ENCODE measurements at places on chromosomes 7 and 10. TPM values are rescaled to one million over a fixed set of nuclear protein-coding genes. Genes with fewer than 3 reads are reported as not detected.

Gene RBP3
- total RNA-seq: not detected

Gene PILRA
- 0.43 TPM for total RNA-seq

Gene IFIT2
- 10.3 TPM for total RNA-seq

Gene MLXIPL
- total RNA-seq: not detected

Gene NPM3
- 63.5 TPM for total RNA-seq

Gene ABCB4
- total RNA-seq: under 0.01 TPM

Gene SP8
- not detected for total RNA-seq

Gene NPY
- not detected for total RNA-seq

Gene TFPI2
- total RNA-seq: 140 TPM

Gene CD36
- total RNA-seq: 4.3 TPM

Gene NUDT13
- 3.2 TPM for total RNA-seq

Gene GPAM
- total RNA-seq: 10.3 TPM

Gene NOS3
- 1.3 TPM for total RNA-seq

Gene ZNF736
- total RNA-seq: 7.4 TPM

Gene VSIR
- 57.4 TPM for total RNA-seq

DNA sequence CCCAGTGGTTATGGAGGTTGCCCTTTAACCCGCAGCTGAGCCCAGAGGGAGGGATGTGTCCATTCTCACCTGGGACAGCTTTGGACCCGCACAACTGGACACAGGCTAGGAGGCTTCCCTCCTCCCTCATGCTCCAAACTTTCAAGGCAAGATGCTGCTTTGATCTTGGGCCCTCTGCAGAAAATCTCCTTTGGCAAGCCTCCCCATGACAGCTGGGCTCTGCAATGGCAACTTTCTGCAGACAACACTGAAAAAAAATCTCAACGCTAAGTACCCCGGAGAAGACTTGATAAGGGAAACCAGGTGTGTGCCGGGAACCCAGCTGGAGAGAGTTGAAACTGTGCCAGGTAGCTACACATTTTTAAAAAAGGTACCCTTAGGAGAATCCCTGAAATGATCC is 610.1 kb downstream of the LRMDA start:
- DNase-seq: no peak

GRCh38 chr7:152872061-152872744 is 112.7 kb downstream of the ACTR3B start:
- no peak for DNase-seq

- DNase-seq: no peak
Measured at GRCh38 chr10:104966563-104967297, 325.6 kb downstream of the SORCS3 start.

DNA sequence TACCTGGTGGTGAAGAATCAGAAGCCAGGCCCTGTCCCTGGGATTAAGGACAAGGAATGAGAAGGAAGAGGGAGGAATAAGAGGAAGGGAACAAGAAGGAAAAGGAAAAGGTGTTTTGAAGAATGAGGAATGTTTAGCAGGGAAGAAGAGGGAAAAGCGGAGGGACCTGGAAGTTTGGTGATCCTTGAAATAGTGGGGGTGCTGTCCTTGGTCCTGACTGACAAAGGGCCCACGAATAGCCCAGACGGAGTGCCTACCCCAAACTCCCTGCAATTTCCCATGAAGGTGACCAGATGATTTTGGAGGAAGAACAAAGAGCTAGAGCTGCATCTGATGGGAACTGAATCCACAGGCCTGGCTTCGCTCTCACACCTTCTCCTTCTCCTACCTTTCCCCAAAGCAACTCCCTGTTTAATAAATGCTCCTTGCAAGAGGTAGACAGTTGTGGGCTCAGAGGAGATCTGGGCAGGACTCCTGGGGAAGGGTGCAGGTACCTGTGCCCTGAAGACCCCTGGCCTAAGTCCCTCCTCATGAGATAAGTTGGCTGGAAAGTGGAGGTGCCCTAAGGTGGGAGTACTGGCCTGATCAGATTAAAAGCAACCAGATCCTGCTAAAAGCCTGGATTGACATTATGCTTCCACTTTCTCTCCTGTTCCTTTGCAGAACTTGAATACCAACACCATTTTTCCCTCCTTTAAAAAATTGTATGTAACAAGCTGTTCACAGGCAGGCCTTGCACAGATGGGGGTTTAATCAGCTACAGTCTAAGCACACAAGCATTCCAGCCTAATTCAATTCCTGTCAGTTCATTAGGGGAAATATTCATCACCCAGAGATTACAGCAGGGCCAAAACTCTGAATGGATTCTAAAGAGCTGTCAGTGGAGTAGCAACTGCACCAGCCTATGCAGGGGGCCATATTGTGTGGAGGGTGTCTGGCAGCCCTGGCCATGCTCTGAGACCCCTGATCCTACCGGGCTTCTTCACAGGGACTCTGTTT is 19.4 kb downstream of the KAZALD1 start:
- peak; percentile 42 for DNase-seq

- peak; percentile 31 for DNase-seq
Measured at GRCh38 chr7:137507096-137507495, 163.6 kb upstream of the PTN start.

DNA sequence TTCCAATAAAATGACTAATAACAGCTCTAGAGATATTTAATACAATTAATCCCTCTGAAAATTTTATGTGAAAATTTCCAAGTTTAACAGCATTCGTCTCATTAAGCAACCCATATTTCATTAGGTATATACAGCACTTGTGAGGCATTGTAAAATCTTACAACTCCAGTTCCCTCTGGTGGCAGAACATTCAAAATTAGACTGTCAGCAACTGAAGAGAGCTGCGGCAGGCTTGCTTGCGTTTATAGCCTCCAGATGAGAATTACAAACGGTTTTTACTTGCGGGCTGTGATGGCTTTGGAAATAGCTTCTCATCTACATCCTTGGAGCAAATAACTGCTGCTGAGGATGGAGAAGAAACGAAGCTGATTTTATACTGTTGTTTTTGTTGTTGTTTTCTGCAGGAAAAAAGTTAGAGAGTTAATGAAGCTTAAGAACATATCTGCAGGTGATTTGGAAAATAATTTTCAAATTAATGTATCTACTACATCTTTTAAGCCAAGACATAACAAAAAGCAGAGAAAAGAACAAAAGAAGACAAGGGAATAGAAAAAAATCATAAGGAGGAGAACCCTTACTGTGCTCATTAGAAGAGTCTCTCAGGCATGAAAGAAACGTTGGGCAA is 171.3 kb downstream of the MAGI2 start:
- peak; percentile 91 for DNase-seq

DNA sequence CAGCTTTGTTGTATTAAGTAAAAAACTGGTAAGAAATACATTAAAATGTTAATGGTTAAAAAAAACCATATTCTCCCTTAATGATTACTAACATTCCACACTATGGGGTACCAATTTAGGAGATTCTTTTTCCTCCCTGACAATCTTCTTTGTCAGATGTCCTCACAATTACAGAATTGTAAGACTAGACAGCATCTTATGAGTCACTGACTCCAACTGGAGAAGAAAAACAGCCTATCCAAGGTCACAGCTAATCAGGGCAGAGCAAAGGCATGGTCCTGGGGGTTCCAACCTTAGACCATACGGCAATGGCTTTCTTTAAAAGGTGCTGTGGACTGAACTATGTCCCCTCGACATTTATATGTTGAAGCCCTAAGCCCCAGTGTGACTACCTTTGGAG is 127.6 kb downstream of the DLG5 start:
- DNase-seq: no peak

- DNase-seq: no peak
Measured at GRCh38 chr7:49125246-49125645, 200.9 kb downstream of the CDC14C start.

DNA sequence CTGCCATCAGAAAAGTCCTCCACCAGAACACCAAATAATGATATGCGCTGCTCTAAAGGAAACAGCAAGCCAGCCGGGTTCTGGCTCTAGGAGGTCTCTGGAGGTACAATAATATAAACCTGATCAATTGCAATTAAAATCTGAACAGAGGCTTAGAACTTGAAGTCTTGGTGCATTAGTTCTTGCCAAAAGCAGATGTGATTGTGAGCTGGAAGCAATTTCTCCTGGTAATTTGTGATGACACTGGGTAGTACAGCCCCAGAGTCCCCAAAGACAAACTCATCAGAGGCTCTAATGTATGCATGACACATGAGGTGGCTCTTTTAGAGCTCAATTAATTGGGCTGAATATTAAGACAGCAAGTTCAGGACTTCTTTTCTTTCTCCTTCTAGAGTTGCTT is 3.3 kb downstream of the ETV1 start:
- DNase-seq: no peak

- DNase-seq: peak; percentile 16
Measured at GRCh38 chr7:144384555-144385245, 18.8 kb downstream of the NOBOX start.

GRCh38 chr7:90958647-90959046 is 305.6 kb upstream of the FZD1 start:
- peak; percentile 66 for DNase-seq

GRCh38 chr10:32237644-32238345 is 109.2 kb downstream of the EPC1 start:
- DNase-seq: no peak

GRCh38 chr7:88826222-88826621 is 30.7 kb upstream of the TEX47 start:
- no peak for DNase-seq

- DNase-seq: no peak
Measured at GRCh38 chr10:119651514-119652360, 557 bp downstream of the BAG3 start.

- DNase-seq: peak; percentile 83
Measured at GRCh38 chr10:33252794-33253203, 81.7 kb downstream of the NRP1 start.

DNA sequence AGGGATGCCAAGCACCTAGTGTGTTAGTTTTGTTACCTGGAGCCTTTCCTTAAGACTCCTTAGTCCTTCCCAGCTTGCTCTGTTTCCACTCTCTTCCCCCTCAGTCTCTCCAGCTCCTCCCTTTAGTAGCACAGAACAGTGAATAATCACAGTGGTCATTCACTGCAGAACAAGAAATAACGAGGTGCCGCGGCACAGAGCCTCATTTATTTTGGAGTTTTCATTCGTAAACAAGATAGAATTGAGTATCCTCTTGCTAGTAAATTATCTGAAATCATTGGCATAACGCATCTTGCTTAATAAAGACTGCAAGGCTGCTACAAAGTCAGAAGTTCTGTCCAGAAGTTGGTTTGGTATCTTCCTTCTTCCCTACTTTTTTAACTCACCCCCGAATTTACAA is 129.3 kb upstream of the LANCL2 start:
- DNase-seq: no peak

DNA sequence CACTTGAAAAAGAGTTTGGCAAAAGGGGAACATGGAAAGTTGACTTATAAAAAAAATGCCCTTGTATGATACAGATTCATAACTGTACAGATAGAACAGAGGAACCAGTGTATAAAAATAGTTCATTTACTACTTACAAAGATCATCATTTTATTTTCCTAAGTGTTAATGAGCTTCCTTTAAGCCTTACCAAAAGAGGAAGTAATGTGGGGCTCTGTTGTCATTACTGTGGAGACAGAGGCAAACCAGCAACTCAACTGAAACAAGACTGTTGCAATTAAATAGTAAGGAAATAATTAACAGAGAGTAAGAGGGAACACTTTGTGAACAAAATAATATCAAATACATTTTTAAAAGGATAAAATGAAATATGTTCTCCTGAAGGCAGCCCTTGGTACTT is 526.2 kb upstream of the ADARB2 start:
- DNase-seq: no peak

DNA sequence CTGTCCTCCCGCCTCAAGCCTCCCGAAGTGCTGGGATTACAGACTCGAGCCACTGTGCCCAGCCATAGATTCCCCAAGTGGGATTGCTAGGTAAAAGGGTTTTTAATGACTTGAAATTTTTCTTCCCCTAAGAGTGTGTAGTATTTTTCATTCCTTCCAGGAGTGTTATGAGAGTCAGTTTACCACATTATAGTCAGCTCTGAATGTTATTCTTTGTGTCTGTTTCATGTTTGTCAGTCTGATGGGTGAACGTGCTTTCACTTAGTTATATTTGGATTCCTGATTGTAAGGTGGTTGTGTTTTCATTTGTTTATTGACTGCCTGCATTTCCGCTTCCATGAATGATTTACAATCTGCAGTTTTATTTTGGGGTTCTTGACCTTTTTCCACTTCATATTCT is 6.3 kb downstream of the ZNF212 start:
- DNase-seq: peak; percentile 13

- DNase-seq: no peak
Measured at GRCh38 chr7:151122796-151123157, 36.5 kb downstream of the AGAP3 start.

- DNase-seq: no peak
Measured at GRCh38 chr10:58721601-58722281, 209.1 kb downstream of the BICC1 start.

DNA sequence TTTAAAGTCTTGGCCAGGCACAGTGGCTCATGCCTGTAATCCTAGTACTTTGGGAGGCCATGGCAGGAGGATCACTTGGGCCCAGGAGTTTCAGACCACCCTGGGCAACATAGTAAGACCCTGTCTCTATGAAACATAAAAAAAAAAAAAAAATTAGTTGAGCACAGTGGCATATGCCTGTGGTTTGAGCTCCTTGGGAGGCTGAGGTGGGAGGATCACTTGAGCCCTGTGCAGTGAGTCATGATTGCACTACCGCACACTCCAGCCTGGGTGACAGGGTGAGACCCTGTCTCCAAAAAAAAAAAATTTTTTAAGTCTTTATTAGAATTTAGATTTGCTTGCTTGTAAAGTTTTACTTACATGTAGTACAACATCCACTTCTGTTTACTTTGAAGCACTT is 14.0 kb downstream of the WNT2 start:
- DNase-seq: no peak

DNA sequence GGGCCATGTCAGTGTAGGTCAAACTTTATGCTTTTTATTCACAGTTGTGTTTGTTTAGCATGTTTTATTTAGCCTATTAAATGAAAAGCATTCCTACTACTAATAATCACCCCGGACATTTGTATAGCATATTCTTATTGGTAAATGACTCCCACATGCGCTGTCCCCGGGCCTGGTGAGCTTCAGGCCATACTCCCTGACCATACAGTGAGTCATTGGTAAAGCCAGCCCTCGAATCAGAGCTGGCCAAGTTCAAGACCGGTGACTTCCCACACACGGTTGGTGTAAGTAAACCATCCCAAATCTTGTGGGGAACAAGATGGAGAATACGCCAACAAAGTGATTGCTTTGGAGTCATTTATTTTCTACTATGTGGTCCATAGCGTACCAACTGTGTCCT is 238.7 kb upstream of the TCF7L2 start:
- peak; percentile 70 for DNase-seq

DNA sequence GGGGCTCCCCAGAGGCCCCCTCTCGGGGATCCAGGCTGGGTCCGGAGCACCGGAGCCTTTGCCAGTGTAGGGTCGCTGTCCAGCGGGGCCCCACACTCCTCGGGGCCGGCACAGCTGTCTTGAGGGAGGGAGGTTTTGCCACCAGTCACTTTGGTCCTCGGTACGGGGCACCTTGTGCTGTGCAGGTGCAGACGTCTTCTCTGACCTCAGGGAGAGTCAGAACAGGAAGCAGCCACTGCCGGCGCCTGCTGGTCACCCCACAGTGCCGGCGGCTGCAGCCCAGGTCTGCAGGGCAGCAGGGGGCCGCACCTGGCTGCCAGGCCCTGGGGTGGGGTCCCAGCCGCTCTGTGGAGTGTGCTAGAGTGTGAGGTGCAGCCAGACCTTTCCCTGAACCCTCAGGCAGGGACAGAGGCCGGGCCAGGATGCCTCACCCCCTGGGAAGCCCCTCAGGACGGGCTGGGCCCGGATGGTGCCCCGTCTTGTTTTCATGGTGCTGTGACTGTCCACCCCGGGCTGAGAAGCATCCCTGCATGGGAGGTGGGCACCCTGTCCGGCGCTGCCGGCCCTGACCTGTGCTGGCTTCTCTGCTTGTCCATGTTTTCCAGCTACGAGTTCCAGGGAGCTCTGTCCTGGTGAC is 8.2 kb downstream of the MAFK start:
- no peak for DNase-seq
